ENCODE measurements at places on chromosomes 1 and 21.

DNA sequence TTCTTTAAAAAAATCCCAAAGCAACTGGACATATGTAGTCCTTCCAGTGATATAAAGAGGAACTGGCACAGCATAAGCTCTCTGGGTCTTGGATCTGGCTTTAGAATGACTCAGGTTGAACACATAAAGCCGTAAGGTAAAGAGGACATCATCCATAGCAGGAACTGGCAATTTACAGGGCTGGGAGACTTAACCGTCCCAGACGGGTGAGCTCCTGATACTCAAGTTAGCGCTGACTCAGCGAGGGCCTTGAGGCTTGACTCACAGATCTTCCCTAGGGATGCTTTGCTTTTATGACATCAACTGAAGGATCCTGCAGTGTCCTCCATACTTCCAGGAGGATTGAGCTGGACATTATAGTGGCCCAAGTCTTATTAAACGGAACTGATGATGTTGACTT lies 154.1 kb downstream of the CLIC6 start:
- no peak for DNase-seq

DNA sequence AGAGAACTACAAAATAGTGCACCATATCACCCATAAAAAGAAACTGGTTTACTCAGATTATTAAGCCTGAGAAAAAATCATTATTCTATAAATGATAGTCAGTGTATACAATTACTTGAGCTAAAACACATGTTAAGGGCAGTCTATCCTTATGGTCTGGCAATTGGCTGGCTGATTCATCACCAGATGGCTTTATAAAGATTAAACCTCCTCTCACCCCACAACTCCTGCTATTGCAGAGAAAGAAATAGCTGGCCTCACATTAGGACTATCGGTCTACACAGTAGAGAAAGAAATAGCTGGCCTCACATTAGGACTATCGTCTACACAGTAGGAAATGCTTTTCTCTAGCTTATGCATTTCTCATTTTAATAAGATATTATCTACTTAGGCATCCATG lies 21.2 kb downstream of the CEP170 start:
- DNase-seq = no peak

- DNase-seq = no peak
Observed at GRCh38 chr1:41840592-41841246, 78.0 kb downstream of the HIVEP3 start.

GRCh38 chr1:186129758-186130157 lies 245.3 kb downstream of the TPR start:
- DNase-seq = no peak

GRCh38 chr1:64265141-64265540 lies 61.7 kb downstream of the UBE2U start:
- DNase-seq = no peak

DNA sequence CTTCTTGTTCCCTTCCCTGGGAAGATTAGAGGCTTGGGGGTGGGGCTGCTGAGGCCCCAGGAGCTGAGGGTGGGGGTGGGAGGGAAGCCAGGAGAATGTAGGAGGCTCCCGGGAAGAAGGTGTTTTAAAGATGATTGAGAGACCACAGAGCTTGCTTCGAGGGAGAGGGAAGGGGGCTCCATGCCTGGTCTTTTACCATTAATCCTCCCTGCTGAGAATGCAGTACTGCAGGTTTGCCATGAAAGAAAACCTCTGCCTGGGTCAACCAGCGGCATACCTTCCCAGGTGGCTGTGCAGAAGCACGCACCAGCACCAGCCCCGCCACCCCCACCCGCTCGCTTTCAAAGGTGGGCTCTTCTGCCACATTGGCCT lies 15.4 kb downstream of the ABCA4 start:
- DNase-seq = no peak

GRCh38 chr1:214670098-214670497 lies 67.1 kb downstream of the CENPF start:
- no peak for DNase-seq

DNA sequence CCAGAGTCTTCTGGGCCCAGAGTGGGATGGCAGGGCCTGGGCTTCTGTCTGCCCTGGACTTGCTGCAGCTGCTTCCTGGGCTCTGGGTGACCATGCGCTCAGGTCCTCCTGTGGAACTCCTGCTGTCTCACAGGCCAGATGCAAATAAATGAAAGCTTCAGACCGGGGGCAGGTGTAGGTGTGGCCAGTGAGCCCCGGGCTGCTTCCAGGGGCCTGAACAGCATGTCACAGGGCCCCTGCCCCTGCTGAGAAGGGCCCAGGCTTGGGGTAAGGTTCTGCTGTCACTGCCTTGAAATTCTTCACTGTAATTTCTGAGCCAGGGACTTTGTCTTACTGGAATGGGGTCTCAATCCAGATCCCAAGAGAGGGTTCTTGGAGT lies 2.5 kb upstream of the PKNOX1 start:
- no peak for DNase-seq

All from esophagus squamous epithelium (tissue), 5 donors.